Kasumi-1 (cell line): ENCODE measurements at places on chromosomes 6 and 20.

- DNase-seq: no peak
Measured at GRCh38 chr6:10190042-10190441, 224.8 kb downstream of the TFAP2A start.

- no peak for DNase-seq
Measured at GRCh38 chr20:50491168-50491567, 19.0 kb upstream of the PTPN1 start.

- no peak for DNase-seq
Measured at GRCh38 chr20:18443886-18444285, 22.9 kb downstream of the DZANK1 start.

GRCh38 chr6:45946887-45947286 is 68.8 kb downstream of the CLIC5 start:
- no peak for DNase-seq
